ENCODE measurements at places on chromosomes 2 and 18.

- DNase-seq = peak; percentile 58
These were observed 74.7 kb downstream of the TNFRSF11A start for GRCh38 chr18:62399781-62400308.

- no peak for DNase-seq
These were observed 160.4 kb upstream of the TMEM200C start for GRCh38 chr18:6055711-6056110.

DNA sequence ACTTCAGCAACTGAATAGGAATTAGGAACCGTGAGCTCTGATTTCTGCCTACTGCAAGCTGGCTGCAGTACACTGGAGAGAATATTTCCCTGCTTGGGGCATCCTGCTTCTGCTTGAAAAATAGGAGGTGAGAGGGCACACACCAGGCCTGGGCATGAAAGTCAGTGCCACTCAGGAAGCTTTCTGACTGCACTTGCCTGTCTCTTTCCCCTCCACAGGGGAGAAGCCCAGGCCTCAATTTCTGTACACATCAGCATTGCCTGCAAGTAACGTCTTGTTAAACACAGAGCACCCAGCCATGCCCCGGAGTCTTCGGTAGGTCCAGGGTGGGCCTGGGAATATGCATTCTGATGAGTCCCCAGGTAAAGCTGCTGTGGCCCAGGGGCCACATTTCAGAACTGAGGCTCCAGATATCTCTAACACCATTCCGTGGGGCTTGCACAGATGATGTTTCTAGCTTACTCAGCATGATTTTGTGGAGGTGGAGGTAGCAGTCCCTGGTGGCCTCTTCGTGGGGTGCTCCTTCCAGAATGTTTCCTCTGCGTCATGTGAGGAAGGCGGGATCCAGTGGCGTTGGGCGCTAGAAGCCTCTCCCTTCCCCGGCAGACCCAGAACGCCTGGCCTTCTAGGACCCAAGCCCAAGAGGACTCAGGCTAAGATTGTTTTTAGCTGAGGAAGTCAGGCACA, 114.1 kb downstream of the ZBTB7C start:
- peak; percentile 40 for DNase-seq

DNA sequence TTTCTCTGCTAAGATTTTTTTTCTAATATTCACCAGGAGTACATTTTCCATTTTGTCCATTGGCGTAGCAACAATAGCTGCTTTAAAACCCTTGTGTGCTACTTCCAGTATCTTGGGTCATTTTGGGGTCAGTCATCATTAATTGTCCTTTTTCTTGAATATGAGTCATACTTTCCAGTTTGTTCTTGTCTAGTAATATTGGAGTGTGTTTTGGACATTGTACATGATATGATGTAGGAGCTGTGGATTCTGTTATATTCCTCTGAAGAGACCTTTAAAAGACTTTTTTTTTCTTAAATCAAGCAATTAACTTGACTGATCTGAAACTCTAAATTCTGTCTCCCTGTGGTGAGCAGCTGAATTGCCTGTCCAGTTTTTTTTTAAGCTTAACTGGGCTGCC, 40.8 kb downstream of the AGPS start:
- DNase-seq = no peak

DNA sequence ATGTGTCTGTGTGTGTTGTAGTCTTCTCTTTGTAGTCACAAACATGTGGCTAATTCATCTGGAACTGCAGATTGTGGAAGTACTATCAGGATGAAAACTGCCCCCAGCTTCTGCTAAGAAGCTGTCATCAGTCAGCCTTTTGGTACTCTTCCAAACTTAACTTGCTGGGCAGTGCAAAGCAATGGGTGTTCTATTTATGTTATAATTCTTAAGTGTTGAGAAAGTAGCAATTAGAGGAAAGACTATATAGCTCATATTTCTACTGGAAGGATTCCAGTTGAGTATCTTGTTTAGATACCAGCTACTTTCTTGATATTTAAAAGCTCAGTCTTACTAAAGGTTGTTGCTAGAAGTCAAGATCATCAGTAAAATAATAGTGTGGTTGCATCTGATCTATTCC, 52.1 kb downstream of the SLC38A11 start:
- DNase-seq = no peak

Data from NCI-H2107 (cell line).